Activated T-helper 2 cell treated with anti-CD3 and anti-CD28 coated beads, Interferon-gamma antibody, Interleukin-2, Interleukin-4, amounts not matched to agents 10 μg/mL and 5 μg/mL and 100 μg/mL, durations not matched to agents 14 hours and 24 hours and 36 hours (primary cell): ENCODE measurements at places on chromosomes 4 and X. TPM values are rescaled to one million over a fixed set of nuclear protein-coding genes. Genes with fewer than 3 reads are reported as not detected.
A peak's percentile ranks its signal among the peaks of the same experiment; 100 is the strongest.

FAM184B gene
- not detected in 2 replicates for total RNA-seq

NPY5R gene
- total RNA-seq: not detected in 2 replicates

RNF212 gene
- total RNA-seq: 0.62 and 0.85 TPM in 2 replicates

ZFP92 gene
- 1.8 and 2.1 TPM in 2 replicates for total RNA-seq

GRCh38 chrX:20254712-20255299 is 11.9 kb downstream of the RPS6KA3 start:
- H3K27ac ChIP-seq: no peak overlapping the region
- peaks cover 27% of the 10 kb centered on the region for H3K36me3 ChIP-seq
- no peaks in the 10 kb centered on the region for H3K27me3 ChIP-seq
- no peak overlapping the region for H3K4me3 ChIP-seq
- H3K4me1 ChIP-seq: peaks cover 26% of the 10 kb centered on the region
- no peak for DNase-seq

DNA sequence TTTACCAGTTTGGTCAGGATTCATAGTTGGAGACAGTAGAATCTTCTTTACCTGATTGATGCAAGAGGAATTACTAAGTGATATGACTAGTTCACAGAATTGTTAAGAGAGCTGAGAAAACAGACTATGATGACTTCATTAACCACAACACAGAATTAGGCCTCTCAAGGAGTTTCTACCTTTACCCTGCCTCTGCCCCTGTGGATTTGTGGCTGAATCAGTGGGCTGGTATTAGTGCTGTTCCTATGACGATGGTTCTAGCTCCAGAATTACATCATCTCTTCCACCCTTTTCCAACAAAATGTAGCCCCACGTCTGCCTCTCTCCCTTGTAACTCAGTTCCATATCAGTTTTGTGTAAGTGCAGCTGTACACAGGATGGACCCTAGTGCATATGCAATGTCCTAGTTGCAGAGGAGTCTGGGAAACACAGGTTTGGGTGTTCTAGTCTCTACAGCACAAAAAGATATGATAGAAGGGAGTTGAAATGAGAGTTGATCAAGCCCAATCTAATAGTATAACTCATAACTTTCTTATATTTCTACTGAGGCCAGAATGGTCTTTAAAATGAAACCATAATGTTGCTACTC is 99.3 kb downstream of the ANXA5 start:
- no peak overlapping the region for H3K4me3 ChIP-seq
- H3K4me1 ChIP-seq: no peaks in the 10 kb centered on the region
- no peak for DNase-seq
- H3K36me3 ChIP-seq: no peaks in the 10 kb centered on the region
- no peak overlapping the region for H3K27ac ChIP-seq

DNA sequence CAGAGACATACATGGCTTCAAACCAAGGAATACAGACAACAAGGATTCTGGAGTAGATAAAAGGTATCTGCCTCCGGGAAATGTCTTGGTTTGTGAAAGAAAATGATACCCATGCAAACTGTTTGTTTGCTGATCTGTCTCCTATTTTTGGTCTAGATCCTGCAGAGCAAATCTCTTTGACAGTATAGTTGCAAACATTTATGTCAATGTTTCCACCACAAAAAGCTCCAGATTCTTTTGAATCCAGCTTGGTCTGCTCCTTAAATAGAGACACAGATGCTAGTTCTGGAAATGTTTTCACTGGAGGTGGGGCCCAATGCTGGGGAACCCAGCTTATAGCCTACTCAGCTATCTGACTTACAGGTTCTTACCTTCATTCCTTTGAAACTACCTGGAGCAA is 119.7 kb downstream of the ATG4A start:
- no peak overlapping the region for H3K4me3 ChIP-seq
- DNase-seq: no peak
- no peak overlapping the region for H3K27ac ChIP-seq
- H3K4me1 ChIP-seq: no peaks in the 10 kb centered on the region
- H3K27me3 ChIP-seq: peaks cover 2% of the 10 kb centered on the region

GRCh38 chrX:12434493-12434892 is 296.2 kb downstream of the FRMPD4 start:
- no peaks in the 10 kb centered on the region for H3K27me3 ChIP-seq
- H3K4me1 ChIP-seq: no peaks in the 10 kb centered on the region
- H3K36me3 ChIP-seq: no peaks in the 10 kb centered on the region
- no peak overlapping the region for H3K4me3 ChIP-seq
- H3K27ac ChIP-seq: no peak overlapping the region

DNA sequence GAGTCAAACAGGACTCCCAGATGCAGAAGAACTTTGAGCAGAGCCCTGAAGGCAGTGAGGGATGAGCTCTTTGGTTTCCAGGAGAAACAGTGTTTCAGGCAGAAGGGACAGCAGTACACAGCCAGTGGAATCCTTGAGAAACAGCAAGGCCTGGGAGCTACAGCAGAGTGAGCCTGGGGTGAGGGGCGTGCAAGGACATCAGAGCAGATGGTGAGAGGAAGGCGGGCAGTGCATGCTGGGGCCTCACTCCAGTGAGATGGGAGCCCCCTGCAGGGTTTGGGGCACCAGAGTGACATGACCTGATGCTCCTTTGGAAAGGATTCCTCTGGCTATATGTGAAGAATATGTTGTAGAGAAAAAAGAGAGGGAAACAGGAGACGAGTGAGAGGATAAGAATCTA is 98.1 kb upstream of the EGFL6 start:
- no peak overlapping the region for H3K4me3 ChIP-seq
- DNase-seq: no peak
- peaks cover 32% of the 10 kb centered on the region for H3K4me1 ChIP-seq
- H3K27me3 ChIP-seq: no peaks in the 10 kb centered on the region
- no peak overlapping the region for H3K27ac ChIP-seq

DNA sequence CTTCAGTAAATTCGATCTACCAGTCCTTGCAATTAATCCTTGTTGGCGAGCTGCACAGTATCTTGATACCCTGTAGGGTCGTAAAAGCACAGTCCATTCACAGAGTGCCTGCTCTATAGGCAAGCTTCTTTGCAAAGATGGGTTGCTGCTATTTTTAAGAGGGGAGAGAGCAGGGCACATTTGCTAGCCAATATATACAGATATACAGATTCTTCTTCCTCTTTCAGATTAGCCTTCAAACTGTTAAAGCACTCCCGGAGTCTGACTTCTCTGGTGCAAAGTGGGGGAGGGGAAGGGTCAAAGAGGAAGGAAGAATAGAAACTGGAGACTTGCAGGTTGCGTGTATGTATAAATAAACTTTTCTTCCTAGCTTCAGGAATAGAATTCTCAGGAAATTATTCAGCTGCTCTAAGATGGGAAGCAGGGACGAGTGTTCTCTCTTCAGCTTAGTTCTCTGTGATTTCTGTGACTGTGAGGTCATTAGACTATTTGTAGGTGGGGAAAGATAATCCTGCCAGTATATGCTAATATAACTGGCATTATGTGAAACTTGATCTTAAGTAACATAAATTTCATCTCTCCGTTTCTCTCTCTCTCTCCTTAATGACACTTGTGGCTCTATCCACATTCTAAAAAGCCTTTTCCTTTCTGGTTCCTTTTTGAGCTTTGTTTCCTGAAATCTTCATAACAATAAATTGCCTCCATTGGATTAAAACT is at the start of gene CYSLTR1:
Gene CYSLTR1 (minus strand): TSS at position 242 of the 717 bp plus-strand sequence. CDS start 53,865 bp downstream, outside the sequence.
- peak within 1 kb of the TSS; percentile 84 for H3K4me3 ChIP-seq
- H3K4me1 ChIP-seq: peaks cover 55% of the 10 kb centered on the region
- peaks cover 7% of the 10 kb centered on the region for H3K36me3 ChIP-seq
- no peak for DNase-seq

- H3K27me3 ChIP-seq: no peaks in the 10 kb centered on the region
- no peak for DNase-seq
- H3K36me3 ChIP-seq: no peaks in the 10 kb centered on the region
- no peak overlapping the region for H3K27ac ChIP-seq
These were observed 8.8 kb downstream of the DIPK2B start for GRCh38 chrX:45191820-45192409.

DNA sequence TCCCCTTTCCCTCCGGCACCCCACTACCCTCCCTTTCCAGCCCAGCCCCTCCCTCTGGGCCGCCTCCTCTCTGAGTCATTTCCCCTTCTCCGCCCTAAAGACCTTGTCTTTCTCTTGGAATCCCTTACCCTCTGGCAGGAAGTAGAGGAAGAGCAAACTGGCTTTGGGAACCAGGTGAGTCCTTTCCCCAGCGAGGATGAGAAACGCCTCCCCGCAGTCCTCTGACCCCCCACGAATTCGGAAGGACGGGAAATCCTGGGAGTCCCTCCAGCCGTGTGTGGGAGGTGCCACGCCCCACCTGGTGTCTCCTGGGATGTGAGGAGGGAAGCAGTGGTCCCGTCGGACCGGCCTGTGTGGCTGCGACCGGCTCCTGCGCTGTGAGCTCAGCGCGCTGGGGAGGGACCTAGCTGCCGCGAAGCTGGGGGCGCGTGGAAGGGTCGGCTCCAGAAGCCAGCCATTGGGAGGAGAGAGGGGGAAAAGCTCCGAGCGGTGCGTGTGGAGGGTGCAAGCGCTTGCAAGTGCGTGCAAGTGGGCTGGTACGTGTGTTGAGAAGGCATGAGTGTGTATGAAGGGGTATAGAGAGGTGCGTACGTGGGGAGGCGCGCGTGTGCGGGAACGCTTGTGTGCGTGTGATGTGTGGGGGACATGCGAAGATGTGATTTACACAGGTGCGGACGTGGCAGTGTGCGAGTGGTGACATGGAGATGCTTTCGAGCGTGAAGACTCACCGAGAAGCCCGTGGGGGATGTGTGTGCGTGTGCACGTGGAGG is 46.3 kb downstream of the TEX13B start:
- H3K27ac ChIP-seq: no peak overlapping the region
- H3K27me3 ChIP-seq: peaks cover 6% of the 10 kb centered on the region
- no peak overlapping the region for H3K4me3 ChIP-seq
- H3K4me1 ChIP-seq: no peaks in the 10 kb centered on the region
- DNase-seq: no peak

DNA sequence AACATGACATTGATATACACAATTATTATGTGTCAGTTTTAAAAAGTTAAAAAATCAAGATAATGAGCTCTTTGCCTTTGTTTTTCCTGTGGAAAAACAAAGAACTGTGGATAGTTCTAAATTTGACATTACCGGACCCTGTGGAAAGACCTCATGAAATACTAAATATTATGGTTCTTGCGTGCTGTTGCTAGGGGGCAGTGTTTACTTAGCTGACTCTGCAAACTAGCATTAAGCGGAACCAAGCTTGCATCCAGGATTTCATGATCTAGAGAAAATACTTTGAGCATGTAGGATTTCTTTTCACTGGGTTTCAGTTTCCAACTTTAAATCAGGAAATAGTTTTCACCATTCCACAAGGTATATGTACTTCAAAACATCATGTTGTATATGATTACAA is 33.6 kb downstream of the CLCN4 start:
- peaks cover 4% of the 10 kb centered on the region for H3K27me3 ChIP-seq
- H3K4me3 ChIP-seq: no peak overlapping the region
- no peak overlapping the region for H3K27ac ChIP-seq

DNA sequence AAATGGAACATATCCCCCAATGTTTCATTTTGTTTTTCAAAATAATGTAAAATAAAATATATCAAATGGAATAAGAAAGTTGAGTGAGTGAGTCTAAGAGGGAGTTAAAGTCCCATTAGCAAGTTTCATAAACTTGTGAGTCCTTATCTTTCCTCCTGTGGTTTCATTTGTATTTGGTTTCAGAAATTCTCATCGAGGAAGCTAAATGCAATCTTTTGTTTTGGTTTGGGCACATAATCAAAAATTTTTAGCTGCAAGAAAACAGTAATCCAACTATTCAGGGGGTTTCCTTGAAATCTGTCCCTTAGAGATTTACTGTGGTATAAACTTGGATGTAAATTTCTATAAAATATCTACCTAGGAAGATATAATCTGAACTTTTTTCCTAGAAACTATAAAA is 124.2 kb downstream of the CAMK2D start:
- no peak for DNase-seq
- peaks cover 36% of the 10 kb centered on the region for H3K36me3 ChIP-seq
- peaks cover 46% of the 10 kb centered on the region for H3K4me1 ChIP-seq
- no peaks in the 10 kb centered on the region for H3K27me3 ChIP-seq
- no peak overlapping the region for H3K27ac ChIP-seq

DNA sequence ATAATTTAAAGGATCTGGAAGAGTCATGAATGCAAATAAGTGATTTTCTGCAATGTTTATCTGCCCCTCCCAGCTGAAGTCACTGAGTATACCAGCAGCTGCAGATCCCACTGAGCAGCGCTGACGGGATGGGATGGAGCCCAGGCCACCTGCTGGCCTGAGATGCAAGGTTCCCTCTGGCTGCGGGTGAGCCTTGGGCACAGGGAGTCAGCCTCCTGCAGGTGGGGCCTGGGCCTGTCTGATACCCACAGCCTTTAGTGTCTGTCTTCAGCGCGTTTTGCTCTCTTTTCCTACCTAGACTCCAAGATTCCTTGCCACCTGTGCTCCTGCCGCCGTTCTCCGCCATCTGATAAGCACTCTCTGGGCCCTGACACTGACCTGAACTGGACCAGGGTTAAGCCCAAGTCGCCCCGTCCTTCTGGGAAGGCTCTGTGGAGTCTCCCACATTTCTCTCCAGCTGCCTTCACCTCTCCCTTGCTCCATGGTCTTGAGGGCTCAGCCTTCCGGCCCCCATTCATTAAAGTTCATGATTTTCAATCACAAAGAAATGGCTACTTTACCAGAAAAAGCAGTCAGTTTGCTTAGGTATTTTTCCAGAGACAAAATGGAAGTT is 223.1 kb upstream of the FAT1 start:
- no peak for DNase-seq
- H3K36me3 ChIP-seq: no peaks in the 10 kb centered on the region
- H3K27me3 ChIP-seq: no peaks in the 10 kb centered on the region
- H3K4me3 ChIP-seq: no peak overlapping the region
- no peaks in the 10 kb centered on the region for H3K4me1 ChIP-seq

GRCh38 chr4:142671516-142671915 is 174.6 kb downstream of the INPP4B start:
- no peaks in the 10 kb centered on the region for H3K27me3 ChIP-seq
- no peak overlapping the region for H3K27ac ChIP-seq
- no peaks in the 10 kb centered on the region for H3K4me1 ChIP-seq
- H3K4me3 ChIP-seq: no peak overlapping the region
- peaks cover 60% of the 10 kb centered on the region for H3K36me3 ChIP-seq
